ENCODE measurements at places on chromosomes 3 and 15.
A peak's percentile ranks its signal among the peaks of the same experiment; 100 is the strongest.

GRCh38 chr3:81888914-81889557 lies 127.6 kb upstream of the GBE1 start:
- no peak for DNase-seq

- DNase-seq: no peak
Observed at GRCh38 chr15:51263116-51263515, 75.3 kb downstream of the CYP19A1 start.

DNA sequence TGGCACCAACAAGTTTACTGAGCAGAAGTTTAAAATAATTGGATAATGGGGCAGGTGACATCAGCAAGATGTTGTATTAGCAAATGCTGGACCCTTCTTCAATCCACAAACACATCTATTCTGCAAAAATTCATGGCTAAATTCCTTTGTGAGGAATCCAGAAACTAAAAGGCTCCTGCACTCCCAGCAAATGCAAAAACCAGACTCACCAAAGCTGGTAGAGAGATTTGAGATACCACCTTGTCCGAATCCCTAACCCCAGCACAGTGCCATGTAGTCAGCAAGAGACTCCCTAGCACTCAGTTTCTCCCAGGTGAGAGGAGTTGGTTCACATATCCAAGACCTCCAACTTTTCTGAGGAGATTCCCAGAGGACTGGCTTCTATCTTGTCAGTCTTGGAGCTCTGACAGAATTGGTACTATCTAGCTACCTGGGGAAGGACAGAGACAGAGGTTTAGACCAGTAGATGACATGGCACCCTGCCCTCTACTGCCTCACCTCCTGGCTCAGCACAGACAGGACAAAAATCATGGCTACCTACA lies 21.8 kb downstream of the GREM1 start:
- DNase-seq: no peak

DNA sequence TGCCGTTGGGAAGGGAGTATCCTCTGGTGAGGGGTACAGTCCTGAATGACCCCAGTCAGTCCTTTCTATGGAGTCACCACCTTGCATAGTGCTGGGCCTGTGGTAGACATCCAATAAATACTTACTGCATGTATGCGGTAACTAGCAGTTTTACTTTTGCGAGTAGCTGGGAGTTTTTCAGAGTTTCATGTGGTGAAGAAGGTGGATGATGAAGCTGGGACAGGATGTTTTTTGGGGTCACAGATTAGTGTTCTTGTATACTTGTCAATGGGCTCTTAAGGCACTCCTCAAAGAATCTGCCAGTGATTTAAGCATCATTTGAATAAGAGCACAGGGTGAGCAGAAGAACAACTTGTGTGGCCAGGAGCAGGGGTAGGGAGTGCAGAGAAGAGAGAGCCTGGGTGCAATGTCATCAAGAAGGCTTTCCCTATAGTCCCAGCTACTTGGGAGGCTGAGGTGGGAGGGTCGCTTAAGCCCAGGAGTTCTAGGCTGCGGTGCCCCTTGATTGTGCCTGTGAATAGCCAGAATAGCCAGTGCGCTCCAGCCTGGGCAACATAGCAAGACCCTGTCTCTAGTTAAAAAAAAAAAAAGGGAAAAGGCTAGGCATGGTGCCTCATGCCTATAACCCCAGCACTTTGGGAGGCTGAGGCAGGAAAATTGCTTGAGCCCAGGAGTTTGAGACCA lies 22.1 kb downstream of the PPCDC start:
- no peak for DNase-seq

DNA sequence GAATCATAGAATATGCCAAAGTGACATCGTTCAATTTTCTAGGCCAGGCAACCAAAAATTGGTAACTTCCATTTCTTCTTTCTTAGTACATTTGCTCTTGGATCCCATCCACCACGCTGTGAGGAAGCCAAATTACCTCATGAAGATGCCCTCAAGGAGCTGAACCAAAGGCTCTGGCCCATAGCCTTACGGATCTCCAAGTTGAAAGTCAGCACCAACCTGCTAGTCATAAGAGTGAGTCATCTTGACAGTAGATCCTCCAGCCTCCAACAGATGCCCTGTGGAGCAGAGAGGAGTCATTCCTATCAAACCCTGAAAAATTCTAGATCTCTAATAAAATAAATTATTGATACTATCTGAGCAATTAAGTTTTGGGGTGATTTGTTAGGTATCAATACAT lies 322.5 kb upstream of the COL8A1 start:
- no peak for DNase-seq

DNA sequence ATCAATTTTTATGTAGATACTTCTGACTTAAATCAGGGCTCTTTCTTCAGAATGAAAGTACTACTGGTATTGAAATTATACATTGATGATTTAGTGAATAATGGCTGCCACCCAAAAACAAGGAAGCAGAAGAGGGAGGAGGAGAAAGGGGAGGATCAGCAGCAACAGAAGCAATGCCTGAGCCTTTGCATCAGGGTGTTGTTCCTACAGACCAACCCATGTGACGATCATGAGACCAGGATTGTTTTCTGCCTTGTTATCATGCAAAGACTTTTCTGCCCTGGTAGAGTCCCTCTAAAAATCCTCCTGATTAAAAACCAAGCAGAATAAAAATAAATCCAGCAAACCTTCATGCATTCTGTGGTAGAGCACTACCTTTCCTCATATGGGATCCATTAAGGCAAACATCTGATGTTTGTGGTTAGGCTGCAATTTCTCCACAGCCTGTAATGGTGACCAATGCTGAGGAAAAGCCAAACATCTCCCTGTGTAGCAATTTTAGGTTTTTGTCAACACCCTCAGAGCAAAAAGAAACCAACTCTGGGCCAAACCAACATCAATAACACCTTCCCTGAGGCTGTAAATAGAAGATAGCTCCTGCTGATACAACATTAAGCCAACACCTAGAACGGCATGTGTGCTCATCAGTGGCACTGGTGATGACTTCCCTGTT lies 191.7 kb downstream of the ATP8B4 start:
- DNase-seq: peak; percentile 73

GRCh38 chr3:72745146-72745999 lies 102.9 kb downstream of the SHQ1 start:
- no peak for DNase-seq

DNA sequence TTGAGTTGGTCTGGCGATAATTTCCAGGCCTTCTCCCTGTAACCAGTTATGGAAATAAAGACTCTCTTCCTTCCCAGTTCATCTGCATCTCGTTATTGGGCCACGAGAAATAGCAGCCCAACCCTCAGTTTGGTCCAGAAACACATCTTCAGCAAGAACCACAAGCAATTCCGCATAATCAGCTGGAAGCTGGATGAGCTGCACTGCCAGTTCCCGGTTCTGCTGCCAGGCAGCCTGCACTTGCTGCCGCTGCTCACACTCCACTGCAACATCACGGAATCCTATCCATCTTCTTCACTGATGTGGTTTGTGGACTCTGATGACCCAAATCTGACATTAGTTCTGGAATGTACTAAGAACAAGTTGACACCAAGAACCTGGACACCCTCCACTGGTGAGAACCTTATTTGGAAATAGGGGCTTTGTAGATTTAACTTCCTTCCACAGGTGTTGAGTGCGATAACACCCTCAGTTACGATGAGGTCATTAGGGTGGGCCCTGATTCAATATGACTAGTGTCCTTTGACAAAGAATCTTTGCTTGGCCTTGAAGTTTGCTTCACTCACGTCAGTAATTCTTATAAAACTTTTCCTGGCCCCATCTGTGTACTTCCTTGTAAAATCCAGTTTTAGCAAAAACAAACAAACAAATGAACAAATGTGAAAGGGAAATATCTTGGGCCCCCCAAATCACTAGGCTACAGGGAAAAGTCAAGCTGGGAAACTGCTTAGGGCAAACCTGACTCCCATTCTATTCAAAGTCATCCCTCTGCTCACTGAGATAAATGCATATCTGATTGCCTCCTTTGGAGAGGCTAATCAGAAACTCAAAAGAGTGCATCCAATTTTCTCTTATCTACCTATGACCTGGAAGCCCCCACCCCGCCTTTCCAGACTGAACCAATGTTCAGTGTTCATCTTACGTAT lies 221.9 kb upstream of the PROK2 start:
- DNase-seq: no peak

DNA sequence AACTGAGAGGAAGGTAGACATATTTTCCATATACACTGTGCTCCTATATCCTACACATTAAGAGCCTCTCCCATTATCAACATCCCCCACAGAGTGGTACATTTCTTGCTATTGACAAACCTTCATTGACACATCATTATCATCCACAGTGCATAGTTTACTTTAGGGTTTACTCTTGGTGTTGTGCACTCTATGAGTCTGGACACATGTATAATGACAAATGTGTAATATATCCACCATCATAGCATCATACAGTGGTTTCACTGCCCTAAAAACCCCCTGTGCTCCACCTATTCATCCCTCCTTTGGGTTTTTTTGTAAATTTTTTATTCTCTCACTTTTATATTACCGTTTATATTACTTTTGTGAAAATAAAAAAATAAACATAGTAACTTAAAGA lies 22.2 kb upstream of the CLDN18 start:
- DNase-seq: no peak

- no peak for DNase-seq
Observed at GRCh38 chr15:45171912-45172311, 15.9 kb downstream of the SHF start.

GRCh38 chr15:70608144-70608543 lies 155.2 kb downstream of the UACA start:
- no peak for DNase-seq

DNA sequence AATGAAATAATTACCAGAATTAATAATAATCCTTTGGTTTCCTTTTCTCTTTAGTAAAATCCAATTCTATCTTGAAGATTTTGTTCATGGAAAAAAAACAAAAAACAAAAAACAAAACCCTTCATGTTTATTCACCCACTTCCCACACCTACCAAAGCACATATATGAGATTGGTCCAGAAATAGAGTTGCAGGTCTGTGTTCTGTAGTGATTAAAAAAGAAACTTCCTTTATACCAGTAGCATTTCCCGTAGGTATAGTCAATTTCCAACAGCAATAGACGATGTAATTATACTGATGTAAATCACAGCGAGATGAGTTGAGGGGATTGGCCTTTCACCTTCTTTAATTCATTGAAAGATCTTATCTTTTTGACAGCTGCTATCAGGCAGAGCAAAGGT lies 194.6 kb downstream of the SOX2 start:
- no peak for DNase-seq

DNA sequence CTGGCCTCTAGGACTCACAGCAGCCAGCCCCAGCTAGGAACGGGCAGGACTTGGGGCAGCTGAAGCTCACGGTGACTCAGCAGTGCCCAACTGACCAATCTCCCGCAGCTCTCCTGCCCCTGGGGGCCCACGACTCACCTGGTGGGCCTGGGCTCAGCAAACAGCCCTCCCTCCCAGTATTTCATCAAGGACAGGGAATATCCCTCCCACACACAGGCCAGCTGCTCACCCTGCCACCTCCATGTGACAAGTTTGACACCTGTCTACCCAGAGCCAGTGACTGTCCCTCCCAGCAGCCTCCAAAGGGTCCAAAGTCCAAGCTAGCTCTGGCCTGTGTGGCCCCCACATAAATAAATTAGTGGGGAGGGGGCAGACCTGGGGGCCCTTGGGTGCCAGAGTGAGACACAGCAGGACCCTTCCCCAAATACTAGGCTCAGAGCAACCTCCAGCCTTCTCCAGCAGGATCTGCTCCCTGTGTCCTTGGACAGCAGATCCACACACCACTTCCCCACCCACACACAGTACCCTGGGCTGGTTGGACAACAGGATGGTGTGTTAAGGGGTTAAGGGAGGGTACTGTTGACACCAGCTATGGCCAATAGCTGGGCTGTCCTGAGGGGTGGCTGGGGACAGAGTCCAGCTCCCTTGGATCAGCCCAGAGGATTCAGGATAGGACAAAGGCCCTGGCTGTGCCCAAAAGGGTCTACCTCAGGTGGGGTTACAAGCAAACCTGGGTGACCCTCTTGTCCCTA lies 4.3 kb downstream of the GNAT1 start:
- no peak for DNase-seq

DNA sequence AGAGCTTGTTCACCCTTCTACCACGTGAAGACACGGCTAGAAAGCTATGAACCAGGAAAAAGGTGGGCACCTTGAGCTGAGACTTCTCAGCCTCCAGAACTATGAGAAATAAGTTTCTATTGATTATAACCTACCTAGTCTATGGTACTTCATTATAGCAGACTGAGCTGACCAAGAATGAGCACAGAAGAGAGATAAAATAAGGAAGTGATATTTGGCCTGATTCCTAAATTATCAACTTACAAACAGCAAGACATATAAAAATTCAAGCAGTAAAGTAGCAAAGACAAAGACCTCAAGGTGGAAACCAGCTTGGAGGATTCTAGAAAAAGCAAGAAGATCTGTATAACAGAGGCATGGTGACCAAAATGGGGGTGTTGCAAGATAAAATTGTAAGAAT lies 63.9 kb upstream of the OSTN start:
- DNase-seq: no peak

DNA sequence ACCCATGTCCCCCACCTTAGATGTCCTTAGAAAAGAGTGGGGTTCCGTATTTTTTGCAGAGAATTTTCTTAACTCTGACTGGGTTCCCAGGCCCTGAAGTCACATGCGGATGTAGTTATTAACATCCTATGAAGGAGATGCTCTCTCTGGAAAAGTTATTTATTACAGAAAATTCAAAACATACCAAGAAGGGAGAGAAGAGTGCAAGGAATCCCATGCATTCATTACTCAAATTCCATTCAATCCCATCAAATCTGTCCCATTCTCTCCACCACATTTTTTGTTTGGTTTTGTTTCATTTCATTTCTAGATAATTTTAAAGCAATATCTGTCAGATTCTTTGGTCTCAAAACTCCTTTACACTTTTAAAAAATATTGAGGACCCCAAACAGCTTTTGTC lies 34.3 kb upstream of the ANKRD34C start:
- DNase-seq: peak; percentile 1
